ENCODE measurements at places on chromosomes 7 and 10.

- DNase-seq: no peak
These were observed at the start of gene PLEKHS1 for GRCh38 chr10:113751181-113751732. Gene PLEKHS1 (plus strand): TSS chr10:113751682. CDS start chr10:113755278, 3,596 bp downstream.

DNA sequence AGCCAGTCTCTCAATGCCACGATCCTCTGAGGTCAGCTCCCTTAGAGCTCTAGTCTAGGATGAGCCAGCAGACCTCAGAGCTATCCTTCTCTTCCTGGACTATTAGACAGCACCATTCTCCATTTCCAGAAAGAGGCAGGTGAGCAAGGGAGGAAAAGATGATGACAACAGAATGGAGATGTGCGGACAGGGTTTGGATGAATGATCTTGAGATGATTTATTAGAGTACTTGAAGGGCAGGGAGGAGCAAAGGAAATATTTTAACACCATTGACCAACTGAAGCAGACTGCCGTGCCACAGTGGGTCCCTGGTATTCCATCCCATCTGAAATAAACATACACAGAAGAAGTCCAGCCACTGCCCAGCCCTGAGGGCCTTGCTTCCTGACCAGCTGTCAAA lies 94.3 kb downstream of the CFAP58 start:
- no peak for DNase-seq

DNA sequence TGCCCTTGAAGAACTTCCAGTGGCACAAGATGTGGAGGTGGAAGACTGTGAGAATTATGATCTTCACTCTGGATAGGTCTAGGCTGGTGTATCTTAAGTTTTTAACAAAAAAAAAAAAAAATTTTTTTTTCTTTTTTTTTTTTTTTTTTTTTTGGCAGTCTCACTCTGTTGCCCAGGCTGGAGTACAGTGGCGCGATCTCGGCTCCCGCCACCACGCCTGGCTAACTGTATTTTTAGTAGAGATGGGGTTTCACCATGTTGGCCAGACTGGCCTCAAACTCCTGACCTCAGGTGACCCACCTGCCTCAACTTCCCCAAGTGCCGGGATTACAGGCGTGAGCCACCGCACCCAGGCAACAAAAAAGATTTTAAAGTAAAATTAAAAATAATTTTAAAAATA lies 37.9 kb downstream of the WAPL start:
- no peak for DNase-seq

DNA sequence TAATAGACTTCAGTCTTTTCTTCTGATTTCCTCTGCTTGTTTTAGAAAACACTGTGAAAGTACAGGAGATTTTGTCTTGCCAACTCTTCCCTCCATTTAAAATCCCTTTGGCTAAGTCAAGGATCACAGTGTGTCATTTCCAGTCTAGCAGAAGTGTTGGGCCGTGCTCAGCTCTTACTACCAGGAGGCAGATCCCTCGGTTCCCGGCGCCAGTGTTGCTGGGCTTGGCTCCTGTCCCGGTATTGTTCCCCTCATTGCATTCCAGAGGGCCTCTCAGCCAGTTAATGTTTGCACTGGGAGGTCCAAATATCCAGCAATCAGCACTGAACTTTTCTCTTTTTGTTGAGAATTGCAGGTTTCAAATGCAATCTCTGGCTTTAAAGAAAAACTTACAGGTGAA lies 612.1 kb upstream of the MGMT start:
- DNase-seq: no peak

- no peak for DNase-seq
These were observed 1065.8 kb upstream of the C7orf33 start for GRCh38 chr7:147524726-147525250.

- no peak for DNase-seq
These were observed 53.2 kb upstream of the SYPL1 start for GRCh38 chr7:106165337-106165736.

GRCh38 chr7:48040944-48041652 lies 5.8 kb downstream of the C7orf57 start:
- DNase-seq: no peak

- DNase-seq: no peak
These were observed 3.3 kb upstream of the ZC3HAV1 start for GRCh38 chr7:139112741-139113250.

GRCh38 chr10:14299556-14299955 lies 31.2 kb downstream of the FRMD4A start:
- no peak for DNase-seq

GRCh38 chr7:155570171-155570958 lies 24.0 kb upstream of the CNPY1 start:
- no peak for DNase-seq

DNA sequence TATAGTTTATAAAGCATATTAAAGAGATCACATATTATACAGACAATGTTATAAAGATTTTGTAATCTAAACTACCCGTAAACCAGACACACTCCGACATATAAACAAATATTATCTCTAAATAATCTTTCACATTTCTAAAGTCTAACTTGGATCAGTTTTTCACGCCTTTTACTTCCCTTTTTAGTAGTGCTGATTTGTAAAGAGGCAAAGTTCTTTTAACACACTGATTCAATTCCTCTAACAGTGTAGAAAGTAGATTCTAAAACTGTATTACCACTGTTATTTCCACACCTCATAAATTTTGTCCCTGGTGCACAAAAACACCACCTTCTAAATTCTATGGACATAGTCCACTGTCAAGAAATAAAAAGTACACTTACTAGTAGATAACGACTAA lies 230.9 kb downstream of the DOCK4 start:
- DNase-seq: no peak

DNA sequence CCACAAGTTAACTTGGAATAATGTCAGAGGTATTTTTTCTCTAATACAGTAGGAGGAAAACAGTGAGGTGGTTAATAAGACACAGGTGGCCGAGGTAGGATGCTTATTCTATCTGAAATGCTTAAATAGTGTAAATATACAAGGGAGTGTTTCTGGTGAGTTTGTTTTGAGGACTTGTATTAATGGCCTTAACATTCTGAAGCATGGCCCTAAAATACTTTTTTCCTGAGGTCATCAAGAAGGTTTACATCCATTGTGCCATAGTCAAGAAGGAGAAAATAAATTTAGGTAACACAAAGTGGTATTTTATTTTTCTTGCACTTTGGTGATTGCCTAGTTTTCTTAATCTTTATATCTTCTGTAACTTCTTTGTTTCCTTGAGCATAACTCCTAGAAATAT lies 18.8 kb downstream of the GNAI1 start:
- no peak for DNase-seq

GRCh38 chr10:69655124-69655867 lies 25.2 kb downstream of the FAM241B start:
- no peak for DNase-seq

GRCh38 chr10:132915411-132915810 lies 27.0 kb downstream of the CFAP46 start:
- no peak for DNase-seq

GRCh38 chr7:123622660-123623386 lies 21.2 kb downstream of the ASB15 start:
- no peak for DNase-seq

DNA sequence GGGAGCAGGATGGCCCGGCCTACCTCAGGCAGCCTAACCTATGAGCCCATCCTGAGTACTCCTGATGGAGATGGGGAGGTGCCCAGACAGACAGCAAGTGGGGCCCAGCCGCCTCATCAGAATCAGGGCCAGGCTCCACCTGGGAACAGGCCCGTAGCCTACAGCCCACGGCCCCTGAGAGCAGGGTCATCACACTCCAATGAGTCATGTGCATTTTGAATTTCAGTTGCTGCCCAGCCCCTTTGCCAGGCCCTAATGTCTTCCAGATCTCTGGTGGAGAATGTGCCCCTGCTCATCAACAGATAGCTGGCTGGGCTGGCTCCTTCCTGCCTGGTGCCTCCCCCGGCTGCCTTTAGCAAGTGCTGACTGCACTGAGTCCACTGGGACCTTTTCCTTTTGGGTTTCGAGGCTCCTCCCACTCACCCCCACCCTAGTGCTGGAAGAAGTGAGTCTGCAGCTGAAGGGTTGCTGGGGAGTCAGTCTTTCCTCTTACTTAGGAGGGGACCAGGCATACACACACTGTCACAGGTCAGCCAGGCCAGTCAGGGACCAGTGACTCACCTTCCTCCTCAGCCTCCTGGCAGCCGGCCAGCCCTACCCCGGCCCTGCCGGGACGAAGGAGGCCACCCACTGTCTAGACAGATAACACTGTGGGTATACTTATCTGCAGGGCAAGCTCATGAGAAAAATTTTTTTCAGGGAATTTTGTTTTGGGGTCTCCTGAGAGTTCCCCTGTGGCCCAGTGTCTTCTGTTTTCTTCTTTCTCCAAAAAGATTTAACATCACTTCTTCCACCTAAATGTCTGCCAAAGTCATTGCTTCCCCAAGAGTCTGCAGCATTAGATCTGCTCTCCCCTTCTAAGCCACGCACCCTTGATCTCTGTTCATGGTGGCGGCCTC lies 9.1 kb upstream of the ASIC3 start:
- no peak for DNase-seq

- no peak for DNase-seq
These were observed 92.6 kb downstream of the CHST15 start for GRCh38 chr10:124000792-124001201.

GRCh38 chr7:81627536-81628287 lies 142.1 kb downstream of the HGF start:
- no peak for DNase-seq

GRCh38 chr7:105913947-105914346 lies 37.5 kb upstream of the ATXN7L1 start:
- no peak for DNase-seq

DNA sequence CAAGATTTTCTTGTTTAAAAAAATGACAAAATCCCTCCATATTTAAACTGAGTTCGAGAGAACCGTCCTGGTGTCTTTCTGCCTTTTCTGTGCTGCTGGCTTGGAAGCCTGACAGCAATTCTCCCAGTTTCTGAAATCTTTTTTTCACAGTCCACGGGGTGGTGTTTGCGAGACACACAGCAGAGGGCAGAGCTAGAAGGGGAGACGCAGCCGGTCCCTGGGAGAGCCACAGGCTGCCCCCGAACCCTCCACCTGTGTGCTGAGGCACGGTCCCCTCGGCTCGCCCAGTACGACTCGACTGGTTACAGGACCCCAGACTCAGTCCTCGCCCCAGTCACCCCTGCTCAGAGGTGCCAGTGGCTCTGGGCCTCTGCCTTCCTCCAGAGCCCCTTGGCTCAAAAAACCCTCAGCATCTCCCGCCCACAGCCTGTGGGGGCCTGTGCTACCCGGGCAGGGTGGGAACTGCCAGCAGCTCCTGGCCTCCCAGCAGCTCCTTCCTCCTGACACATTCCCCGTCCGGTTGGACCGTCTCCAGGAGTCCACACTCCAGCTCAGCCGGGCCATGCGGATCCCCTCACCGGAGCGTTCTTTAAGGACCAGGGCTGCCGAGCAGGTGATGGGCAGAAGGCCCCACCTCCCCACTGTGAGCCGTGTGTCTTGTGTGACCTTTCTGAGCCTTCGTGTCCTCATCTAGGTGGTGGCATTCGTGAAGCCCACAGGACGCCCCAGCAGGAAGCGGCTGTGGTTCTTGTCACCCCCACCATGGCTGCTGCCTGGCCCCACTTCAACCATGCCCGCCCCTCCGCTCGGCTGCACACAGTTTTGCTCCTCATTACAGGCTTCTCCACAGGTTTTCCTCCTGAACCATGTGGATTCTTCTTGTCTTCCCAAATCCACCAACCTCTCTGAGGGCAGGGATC lies 52.3 kb upstream of the EN2 start:
- DNase-seq: peak; percentile 29

GRCh38 chr10:102468683-102469082 lies 17.3 kb upstream of the C10orf95 start:
- DNase-seq: no peak

GRCh38 chr7:133003052-133003910 lies 78.6 kb downstream of the CHCHD3 start:
- DNase-seq: no peak

GRCh38 chr10:80356989-80357850 lies 639 bp downstream of the DYDC2 start:
- peak; percentile 62 for DNase-seq

DNA sequence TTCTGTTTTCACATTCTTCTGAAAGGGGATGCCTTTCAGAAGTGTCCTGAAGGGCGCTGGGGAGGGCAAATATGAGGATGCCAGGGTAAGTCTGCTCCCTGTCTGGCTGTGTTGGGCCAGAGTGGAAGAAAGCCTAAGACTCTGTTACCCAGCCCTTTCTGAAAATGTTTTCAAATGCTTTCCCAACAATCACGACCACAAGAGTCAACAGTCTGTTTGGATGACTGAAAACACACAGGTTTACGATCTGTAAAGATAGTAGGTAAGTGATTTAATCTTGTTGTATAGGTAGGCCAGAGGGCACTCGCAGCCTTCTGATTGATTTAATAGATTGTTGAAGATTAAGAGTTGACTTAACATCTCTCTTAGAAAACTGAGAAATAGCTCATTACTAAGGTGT lies 13.2 kb downstream of the SGPL1 start:
- DNase-seq: no peak

DNA sequence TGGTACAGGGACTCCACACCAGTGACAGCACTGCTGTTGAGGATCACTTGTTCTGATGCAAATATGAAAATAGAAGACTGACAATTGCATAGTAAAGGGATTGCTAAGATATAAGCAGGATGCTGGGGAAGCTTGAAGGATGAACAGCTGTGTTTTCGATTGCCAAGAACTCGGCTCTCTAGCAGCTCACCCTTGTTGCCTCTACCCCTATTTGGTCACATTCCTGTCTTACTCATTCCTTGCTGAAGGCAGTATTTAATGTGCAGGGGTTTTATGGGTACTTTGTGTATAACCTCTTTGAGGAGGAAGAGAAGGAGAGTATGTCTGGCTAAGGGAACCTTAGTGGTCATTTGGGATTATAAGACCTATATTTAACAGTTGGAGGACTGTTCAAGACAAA lies 218.8 kb downstream of the AUTS2 start:
- no peak for DNase-seq

GRCh38 chr10:75043256-75044131 lies 68.0 kb upstream of the SAMD8 start:
- peak; percentile 79 for DNase-seq

GRCh38 chr7:70589590-70589989 lies 542.4 kb upstream of the GALNT17 start:
- DNase-seq: no peak

DNA sequence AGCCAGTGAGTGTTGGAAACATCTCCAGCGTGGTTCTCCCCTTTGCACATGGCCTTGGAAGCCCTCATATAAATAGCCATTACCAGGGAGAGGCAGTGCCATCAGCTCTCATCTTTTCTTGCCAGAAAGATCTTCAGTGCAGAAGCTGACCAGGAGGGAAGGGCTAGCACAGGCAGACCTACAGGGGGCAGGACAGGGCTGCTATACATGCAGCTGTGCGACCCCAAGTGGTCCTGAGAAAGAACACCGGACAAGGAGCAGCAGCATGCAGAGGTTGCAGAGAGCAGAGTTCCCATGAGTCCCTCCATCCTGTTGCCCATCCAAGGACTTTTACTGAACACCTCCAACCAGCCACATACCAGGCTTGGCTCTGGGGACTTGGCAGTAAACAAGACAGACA lies 17.1 kb downstream of the GRID1 start:
- DNase-seq: peak; percentile 73
